ENCODE measurements at places on chromosomes 7 and 10. TPM values are rescaled to one million over a fixed set of nuclear protein-coding genes. Genes with fewer than 3 reads are reported as not detected.

The SH2D4B gene
- not detected for total RNA-seq

The ANK3 gene
- total RNA-seq: 167 TPM

The RBP3 gene
- total RNA-seq: not detected

The AQP1 gene
- 7.9 TPM for total RNA-seq

The APBB1IP gene
- total RNA-seq: 0.18 TPM

The HECW1 gene
- total RNA-seq: not detected

The GATAD1 gene
- total RNA-seq: 13.5 TPM

The OR6B1 gene
- total RNA-seq: not detected

The NEUROG3 gene
- total RNA-seq: not detected

The SFRP5 gene
- 0.90 TPM for total RNA-seq

The ELMO1 gene
- 5.8 TPM for total RNA-seq

The PKD2L1 gene
- total RNA-seq: not detected

The TMEM106B gene
- total RNA-seq: 39.5 TPM

The PKD1L1 gene
- not detected for total RNA-seq

The FOXP2 gene
- total RNA-seq: not detected

The EBLN1 gene
- not detected for total RNA-seq

The TMEM130 gene
- 1.1 TPM for total RNA-seq

The FAM25G gene
- not detected for total RNA-seq

The TEX36 gene
- not detected for total RNA-seq

The CACNB2 gene
- total RNA-seq: not detected

The ZNF394 gene
- 22.9 TPM for total RNA-seq

The SFTPA1 gene
- total RNA-seq: not detected

The PLEKHS1 gene
- not detected for total RNA-seq

The ASCC1 gene
- 21.9 TPM for total RNA-seq

The LRMDA gene
- total RNA-seq: not detected

The TLX1 gene
- not detected for total RNA-seq

The SPDYE1 gene
- not detected for total RNA-seq

The CFAP70 gene
- total RNA-seq: 0.18 TPM
